ENCODE measurements at places on chromosomes 16 and 17.

GRCh38 chr17:50350733-50351132 lies 4.8 kb downstream of the XYLT2 start:
- DNase-seq = no peak

DNA sequence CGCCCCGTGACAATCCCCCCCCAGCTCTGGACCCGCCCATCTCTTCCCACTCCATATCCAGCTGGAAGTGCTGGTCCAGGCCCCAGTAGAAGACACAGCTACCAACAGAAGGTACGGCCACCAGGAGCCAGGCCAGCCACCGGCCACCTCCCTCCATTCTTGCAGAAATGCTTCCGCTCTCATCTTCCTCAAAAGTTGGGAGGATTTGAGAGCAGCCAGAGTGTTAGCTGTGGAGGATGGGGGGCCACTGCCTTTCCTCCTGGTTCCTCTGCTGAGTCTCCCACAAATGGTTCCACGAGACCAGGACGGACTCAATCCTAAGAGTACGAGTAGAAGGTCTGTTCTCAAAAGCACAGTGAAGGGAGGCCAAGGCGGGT lies 78.3 kb downstream of the GAS7 start:
- no peak for DNase-seq

- no peak for DNase-seq
Measured at GRCh38 chr17:16945136-16945482, 26.8 kb downstream of the TNFRSF13B start.

- DNase-seq = no peak
Measured at GRCh38 chr17:74205274-74205673, 1.8 kb downstream of the RPL38 start.

DNA sequence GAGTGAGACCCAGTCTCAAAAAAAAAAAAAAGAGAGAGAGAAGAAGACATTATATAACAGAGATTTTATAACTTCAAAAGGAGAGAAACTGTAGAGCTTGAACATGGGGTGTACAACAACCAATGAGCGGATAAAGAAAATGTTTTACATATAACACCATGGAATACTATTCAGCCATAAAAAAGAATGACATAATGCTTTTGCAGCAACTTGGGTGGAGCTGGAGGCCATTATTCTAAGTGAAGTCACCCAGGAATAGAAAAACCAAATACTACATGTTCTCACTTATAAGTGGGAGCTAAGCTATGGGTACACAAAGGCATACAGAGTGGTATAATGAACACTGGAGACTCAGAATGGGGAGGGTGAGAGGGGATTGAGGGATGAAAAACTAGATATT lies 61.1 kb downstream of the CHD9NB start:
- no peak for DNase-seq

DNA sequence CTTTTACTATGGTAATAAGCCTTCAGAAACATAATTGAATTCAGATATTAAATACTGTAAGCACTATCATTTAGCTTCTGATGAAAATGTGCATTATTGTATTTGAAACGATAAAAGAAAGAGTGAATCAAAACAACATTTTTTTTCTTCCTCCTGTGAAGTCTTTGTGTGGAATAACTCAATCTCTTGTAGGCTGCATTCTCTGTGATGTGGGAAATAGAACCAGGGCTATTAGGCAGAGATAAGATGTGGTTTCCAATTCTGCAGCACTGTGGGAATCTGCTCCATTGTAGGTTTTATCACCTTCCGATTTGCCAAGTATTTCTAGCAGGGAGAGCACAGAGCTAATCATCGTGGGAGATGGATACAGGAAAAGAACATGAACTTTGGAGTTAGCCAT lies 624.5 kb downstream of the RBFOX1 start:
- no peak for DNase-seq

DNA sequence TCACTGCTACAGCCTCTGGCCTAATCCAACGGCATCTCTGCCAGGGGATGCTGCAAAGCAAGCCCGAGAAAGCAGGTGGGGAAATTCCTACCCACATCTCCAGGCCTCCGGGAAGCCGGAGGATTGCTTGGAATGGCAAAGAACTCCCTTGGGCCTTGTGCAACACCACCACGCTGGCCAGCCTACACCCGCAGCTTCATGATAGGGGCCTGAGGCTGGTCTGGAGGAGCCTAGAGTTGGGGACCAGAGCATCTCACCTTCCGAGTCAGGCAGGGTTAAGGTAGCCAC lies 20.3 kb downstream of the GGA3 start:
- DNase-seq = no peak

GRCh38 chr17:66943484-66943883 lies 21.0 kb upstream of the CACNG4 start:
- no peak for DNase-seq

- no peak for DNase-seq
Measured at GRCh38 chr17:82380860-82381702, 9.5 kb downstream of the UTS2R start.

- no peak for DNase-seq
Measured at GRCh38 chr16:16032271-16032979, 83.0 kb downstream of the ABCC1 start.

GRCh38 chr17:58097384-58098088 lies 14.3 kb downstream of the DYNLL2 start:
- DNase-seq = no peak

GRCh38 chr17:50332196-50332595 lies 13.7 kb upstream of the XYLT2 start:
- DNase-seq = no peak

- DNase-seq = no peak
Measured at GRCh38 chr17:68594552-68594951, 6.6 kb downstream of the FAM20A start.

GRCh38 chr17:35117984-35118383 lies 1.7 kb downstream of the RAD51D start:
- peak; percentile 45 for DNase-seq

GRCh38 chr17:49469831-49470810 lies 25.0 kb upstream of the NGFR start:
- no peak for DNase-seq

GRCh38 chr17:50946891-50947781 lies 81.0 kb upstream of the TOB1 start:
- DNase-seq = no peak

GRCh38 chr16:78566397-78567073 lies 467.1 kb downstream of the WWOX start:
- DNase-seq = no peak

DNA sequence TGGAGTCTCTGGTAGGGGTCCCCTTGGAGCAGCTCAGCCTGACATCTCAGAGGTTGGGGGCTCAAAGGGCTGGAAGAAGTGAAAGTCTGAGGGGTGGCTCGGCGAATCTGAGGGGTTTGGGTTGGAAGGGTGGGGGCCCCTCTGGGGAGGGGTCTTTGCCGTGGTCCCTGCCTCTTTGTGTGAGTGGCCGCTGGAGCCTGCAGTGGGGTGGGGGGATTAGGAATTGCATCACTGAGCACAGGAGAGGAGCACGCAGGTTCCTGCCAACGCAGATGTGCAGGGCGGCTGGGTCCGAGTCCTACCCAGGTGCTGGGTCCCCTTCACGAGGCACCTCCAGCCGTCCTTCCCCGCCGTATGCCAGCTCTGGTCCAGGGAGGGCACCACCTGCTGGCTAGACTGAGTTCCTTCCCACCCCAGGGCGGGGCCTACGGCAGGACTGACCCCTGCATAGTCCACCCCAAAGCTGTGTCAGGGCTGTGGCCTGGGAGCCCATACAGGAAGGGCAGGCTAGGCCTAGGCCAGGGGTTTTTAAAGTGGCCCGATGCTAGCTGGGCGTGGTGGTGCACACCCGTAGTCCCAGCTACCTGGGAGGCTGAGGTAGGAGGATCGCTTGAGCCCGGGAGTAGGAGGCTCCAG lies 9.9 kb downstream of the FMNL1 start:
- peak; percentile 56 for DNase-seq

GRCh38 chr17:11221721-11222120 lies 19.3 kb upstream of the SHISA6 start:
- no peak for DNase-seq

DNA sequence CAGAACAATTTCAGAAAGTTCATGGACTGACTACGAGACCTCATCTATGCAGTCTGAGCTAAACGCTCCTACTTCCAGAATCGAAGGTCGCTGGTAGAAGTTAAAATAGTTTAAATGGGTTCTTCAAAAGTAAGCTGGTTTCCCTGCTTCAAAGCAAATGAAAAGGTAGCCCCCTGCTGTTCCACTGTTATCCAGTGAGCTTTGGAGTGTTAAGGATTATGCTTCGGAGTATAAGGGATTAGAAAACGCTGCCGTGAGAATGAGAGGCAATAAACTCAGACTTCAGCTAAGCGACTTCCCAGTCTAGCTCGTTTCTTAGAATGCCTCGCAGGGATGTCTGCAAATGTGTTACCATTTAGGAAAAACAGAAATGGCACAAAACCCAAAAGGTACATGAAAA lies 12.4 kb downstream of the MLYCD start:
- DNase-seq = no peak

DNA sequence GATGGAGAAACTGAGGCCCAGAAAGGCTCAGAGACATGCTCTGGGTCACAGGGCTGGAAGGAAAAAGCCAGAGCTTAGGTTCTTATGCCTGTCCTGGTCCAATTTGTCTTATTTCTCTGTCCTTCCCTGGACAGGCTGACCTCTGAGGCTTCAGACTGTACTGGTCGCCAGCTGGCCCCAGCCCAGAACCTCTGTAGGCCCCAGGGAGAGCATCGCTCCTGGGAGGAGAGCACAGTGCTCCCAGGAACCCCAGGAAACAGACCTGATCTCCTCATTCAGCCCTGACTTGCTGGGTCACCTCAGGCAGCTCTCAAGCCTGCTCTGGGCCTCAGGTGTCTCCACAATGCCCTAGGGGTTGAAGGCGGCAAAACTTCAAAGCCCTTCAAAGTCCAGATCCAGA lies 4.9 kb downstream of the DRC7 start:
- DNase-seq = no peak

DNA sequence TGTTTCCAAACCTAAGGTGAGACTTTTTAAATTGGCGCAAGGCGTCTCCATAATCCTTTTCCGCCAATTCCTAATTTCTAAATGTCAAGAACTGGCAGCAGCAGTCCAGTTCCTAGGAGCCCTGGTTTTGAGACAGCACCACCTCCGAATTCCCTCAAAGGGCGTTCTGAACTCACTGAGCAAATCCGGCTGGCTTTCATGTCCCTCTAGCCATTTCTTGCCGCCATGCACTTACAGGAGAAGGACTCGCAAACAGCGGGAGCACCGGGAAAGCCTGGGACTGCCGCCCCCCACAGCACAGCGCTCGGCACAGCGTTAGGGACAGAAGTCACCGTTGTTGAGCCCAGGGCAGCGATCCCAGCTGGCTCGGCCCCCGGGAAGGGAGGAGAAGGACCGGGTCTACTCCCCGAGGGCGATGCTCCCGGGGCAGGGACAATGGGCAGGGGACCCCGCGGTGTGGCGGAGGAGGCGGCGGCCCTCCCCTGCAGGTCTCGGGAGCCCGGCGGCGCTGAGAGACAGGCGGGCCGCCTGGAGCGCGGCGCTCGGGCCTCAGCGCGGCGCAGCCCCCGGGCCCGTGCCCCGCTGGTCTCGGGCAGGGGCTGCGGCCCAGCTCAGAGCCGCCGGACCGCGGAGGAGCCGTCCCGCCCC lies 545 bp downstream of the ARHGAP17 start:
- peak; percentile 25 for DNase-seq

DNA sequence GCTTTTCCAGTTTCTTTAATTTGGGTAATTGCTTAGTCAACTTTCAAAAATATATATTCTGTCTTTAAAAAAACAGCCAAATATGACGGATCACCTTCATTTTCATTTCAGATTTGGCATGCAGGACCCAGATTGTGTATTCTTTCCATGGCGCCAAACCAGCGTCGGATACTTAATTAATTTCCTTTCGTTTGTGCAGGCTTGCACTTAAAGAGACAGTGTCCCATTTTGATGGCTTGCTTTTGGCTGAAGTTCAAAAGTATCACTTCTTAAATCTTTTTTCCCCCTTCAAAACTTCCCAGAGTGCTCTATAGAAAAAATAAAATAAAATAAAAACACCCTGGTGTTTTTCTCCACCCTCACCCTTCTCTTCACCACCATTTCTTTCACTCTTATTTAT lies 394.5 kb upstream of the SOX9 start:
- no peak for DNase-seq

DNA sequence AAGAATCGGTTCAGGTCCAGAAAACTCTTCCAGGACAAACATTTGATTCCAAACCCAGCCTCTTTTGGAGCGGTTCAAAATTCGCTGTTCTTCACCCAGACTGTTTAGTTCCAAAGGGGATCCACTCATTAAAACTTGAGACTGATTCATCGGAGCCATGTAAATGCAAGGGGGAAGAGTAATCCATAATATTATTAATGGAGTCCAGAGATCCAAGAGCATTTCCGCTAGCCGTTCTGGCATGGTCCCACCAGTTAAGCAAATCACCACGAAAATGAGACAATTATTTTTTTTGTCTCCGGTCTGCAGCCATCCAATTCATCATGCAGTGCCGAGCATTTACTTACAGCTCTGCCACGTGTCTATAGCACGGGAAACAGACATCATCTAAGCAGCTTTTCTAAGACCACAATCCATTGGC lies 15.1 kb downstream of the CDH8 start:
- no peak for DNase-seq

DNA sequence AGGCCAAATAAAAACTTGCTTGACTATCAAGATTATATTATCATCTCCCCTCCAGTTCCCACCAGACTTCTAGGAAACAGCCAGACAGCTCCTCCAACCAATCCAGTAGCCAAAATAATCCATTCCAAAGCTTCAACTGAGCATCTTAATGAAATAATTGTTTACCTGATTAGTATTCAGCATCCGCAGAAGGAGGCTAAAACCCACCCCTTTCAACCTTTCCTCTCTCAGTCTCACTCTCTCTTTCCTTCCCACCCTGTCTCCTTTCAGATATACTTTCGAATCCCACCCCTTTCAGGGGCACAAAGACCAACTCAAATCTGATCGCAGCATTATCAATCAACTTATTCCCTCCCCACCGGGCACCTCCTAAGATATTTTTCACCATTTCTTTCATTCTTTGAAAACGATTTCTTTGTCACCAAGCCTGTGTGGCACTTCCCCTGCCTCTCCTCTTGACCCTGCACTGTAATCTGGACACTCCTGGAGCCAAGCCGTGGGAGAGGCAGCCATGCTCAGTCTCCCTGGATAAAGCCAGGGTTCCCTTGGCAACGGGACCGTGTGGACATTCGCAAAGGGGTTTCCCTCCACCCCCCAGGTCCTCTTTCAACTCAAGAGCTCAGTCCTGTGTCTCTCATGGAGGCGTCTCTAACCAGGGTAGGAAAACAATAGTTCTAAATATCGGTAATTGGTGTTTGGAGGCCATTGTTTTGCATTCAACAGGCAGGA lies at the start of gene ANKFN1:
TSS of gene ANKFN1 (plus strand) at position 602 of the 729 bp plus-strand sequence. CDS start 59,193 bp downstream, outside the sequence.
- no peak for DNase-seq

DNA sequence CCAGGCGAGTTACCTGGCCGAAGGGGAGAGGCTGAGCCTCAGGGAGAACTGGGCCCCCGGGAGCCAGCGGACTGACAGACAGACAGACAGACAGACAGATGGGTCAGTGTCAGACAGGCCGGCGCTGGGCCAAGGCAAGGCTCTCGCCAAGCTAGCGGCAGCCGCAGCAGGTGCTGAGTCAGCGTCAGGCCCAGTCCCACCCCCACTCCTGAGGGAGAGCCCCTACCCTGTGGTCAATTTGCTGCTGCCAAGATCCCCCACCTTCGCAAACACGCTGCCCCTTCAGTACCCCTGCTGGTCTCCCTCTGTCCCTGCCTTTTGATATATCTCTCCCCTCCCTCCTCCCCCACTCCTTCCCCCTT lies 1.5 kb downstream of the FGF11 start:
- no peak for DNase-seq
